ENCODE measurements at places on chromosomes 2 and 18. TPM values are rescaled to one million over a fixed set of nuclear protein-coding genes. Genes with fewer than 3 reads are reported as not detected.

The ECEL1 gene
- 0.37 TPM for total RNA-seq

The REEP1 gene
- total RNA-seq, result 21.3 TPM

The ALPP gene
- total RNA-seq, result not detected

The TSPYL6 gene
- not detected for total RNA-seq

The KRTCAP3 gene
- total RNA-seq, result not detected

The EDAR gene
- total RNA-seq, result not detected

All from left ventricle myocardium superior (tissue), 1 donor.